ENCODE measurements at places on chromosomes 3 and 15. TPM values are rescaled to one million over a fixed set of nuclear protein-coding genes. Genes with fewer than 3 reads are reported as not detected.

TM6SF1 gene
- total RNA-seq: 23.4 TPM

DNA sequence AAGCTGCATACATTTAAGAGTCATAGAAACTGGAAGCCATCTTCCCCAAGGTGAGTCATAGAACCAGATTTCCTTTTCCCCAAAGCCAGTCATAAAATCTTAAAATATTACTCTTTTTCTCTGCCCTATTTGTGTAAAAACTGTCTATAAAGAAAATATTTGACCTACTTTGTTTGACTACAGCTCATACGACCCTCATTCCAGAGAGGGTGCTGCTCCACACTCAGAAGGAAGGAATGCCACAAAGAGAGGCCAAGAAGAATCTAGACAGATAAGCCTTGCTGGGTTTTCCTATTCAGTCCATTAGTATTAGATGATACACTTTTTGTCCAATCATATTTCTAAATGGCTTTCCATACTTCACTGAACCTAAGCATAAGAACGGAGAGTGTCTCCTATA, 671.6 kb upstream of the SGO1 start:
- H3K4me1 ChIP-seq: no peaks in the 10 kb centered on the region
- H3K27me3 ChIP-seq: no peaks in the 10 kb centered on the region
- H3K4me3 ChIP-seq: no peak overlapping the region
- H3K36me3 ChIP-seq: no peaks in the 10 kb centered on the region
- no peak overlapping the region for H3K27ac ChIP-seq

- no peaks in the 10 kb centered on the region for H3K36me3 ChIP-seq
- no peaks in the 10 kb centered on the region for H3K27me3 ChIP-seq
- peaks cover 23% of the 10 kb centered on the region for H3K4me1 ChIP-seq
- H3K4me3 ChIP-seq: no peak overlapping the region
These were observed 183.9 kb downstream of the FAM43A start for GRCh38 chr3:194869482-194870169.

GRCh38 chr3:161576714-161577510, 80.3 kb downstream of the OTOL1 start:
- no peaks in the 10 kb centered on the region for H3K4me1 ChIP-seq
- no peaks in the 10 kb centered on the region for H3K36me3 ChIP-seq
- DNase-seq: no peak

GRCh38 chr15:75985971-75986370, 26.3 kb downstream of the NRG4 start:
- no peaks in the 10 kb centered on the region for H3K36me3 ChIP-seq
- DNase-seq: no peak
- H3K4me3 ChIP-seq: no peak overlapping the region
- H3K4me1 ChIP-seq: no peaks in the 10 kb centered on the region
- H3K27ac ChIP-seq: no peak overlapping the region

HTD2 gene
- total RNA-seq: 17.9 TPM

- H3K36me3 ChIP-seq: no peaks in the 10 kb centered on the region
- no peak overlapping the region for H3K4me3 ChIP-seq
- no peak overlapping the region for H3K27ac ChIP-seq
- H3K4me1 ChIP-seq: peaks cover 9% of the 10 kb centered on the region
These were observed 567.2 kb upstream of the TBL1XR1 start for GRCh38 chr3:177764377-177764912.

DNA sequence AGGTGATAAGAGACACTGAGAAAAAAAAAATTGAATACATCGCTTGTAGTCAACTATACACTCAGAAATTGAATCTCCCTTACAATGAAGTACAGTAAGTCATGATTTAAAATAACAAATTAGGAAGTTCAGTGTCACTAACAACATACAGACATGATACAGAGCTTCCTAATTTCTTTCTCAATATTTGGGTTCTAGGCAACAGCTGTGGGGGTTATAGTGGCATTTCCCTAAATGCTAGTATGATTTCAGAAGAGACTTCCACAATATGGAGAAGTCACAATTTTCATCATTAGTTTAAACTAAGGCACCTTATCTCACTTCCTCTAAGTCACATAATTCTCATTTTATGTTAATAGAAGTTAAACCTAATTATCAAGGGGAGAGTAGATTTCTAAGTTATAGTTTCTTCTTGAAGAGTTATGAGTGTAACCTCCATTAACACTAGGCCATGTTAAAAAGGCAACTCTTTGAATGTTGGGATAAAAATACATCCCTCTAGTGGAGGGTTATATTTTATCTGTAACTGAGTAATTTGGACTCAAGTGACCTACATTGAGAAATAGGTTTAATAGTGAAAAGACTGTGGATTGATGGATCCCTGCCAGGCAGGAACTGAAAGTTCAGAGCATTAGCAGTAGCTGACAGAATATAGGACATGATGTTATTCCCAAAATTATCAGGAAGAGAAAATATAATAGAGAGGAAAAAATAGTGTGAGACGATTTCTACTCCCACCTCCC, 286.0 kb upstream of the SUCLG2 start:
- no peaks in the 10 kb centered on the region for H3K4me1 ChIP-seq
- H3K27me3 ChIP-seq: no peaks in the 10 kb centered on the region

NSUN3 gene
- total RNA-seq: 2.6 TPM

DNA sequence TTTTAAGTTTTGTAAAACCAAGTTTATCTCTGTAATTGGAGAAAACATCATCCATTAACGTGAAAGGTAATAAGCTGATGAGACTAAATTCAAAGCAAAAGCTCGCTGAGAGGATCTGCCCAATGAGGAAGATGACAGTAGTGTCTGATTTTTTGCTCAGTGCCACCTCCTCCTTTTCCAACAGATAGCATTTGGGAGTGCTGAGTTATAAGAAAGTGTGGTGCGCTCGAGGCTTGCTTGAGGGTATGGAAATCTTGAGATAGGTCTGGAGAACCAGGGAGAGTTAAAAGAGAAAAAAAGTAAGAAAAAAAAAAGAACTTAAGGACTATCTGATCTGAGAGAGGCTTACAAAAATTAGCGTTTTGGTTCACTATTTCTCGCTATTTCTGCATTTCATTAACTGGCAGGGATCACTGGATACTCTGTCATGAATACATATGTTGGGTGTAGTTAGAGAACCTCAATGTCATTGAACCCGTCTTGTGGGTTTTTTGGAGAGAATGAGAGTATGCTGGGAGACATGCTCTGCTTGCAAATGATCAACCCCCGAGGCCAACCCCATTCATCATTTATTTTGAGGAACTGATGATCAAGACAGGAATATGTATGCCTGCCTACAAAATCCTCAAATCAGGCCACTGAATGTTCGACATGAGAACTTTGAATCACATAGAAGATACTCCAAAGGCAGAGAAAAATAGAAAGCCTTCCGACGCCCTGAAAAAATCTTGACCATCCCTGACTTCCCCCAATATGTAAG, 973 bp upstream of the USP13 start:
- H3K27me3 ChIP-seq: no peaks in the 10 kb centered on the region
- no peak for DNase-seq
- peak overlapping the region; percentile 91 for H3K4me3 ChIP-seq
- no peaks in the 10 kb centered on the region for H3K36me3 ChIP-seq
- H3K4me1 ChIP-seq: peaks cover 26% of the 10 kb centered on the region
- peak overlapping the region; percentile 98 for H3K27ac ChIP-seq

- H3K4me1 ChIP-seq: no peaks in the 10 kb centered on the region
- H3K27ac ChIP-seq: no peak overlapping the region
- H3K36me3 ChIP-seq: peaks cover 36% of the 10 kb centered on the region
- peak; percentile 63 for DNase-seq
These were observed 28.5 kb downstream of the PLXNA1 start for GRCh38 chr3:127011270-127011992.

GRCh38 chr15:68817304-68818065, 3.2 kb downstream of the ANP32A start:
- H3K36me3 ChIP-seq: no peaks in the 10 kb centered on the region
- H3K4me3 ChIP-seq: peak overlapping the region; percentile 86
- H3K27me3 ChIP-seq: no peaks in the 10 kb centered on the region
- peak overlapping the region; percentile 99 for H3K27ac ChIP-seq
